ENCODE measurements at places on chromosomes 7 and 10. TPM values are rescaled to one million over a fixed set of nuclear protein-coding genes. Genes with fewer than 3 reads are reported as not detected.

Gene TMEM176A
- 343 TPM for polyA plus RNA-seq

Gene LIPJ
- not detected for polyA plus RNA-seq

Gene CPA2
- 303 TPM for polyA plus RNA-seq

Gene ERVW-1
- polyA plus RNA-seq, result 0.23 TPM

Gene TACC2
- 35.7 TPM for polyA plus RNA-seq

Gene SPACDR
- not detected for polyA plus RNA-seq

Gene SPDYE2
- polyA plus RNA-seq, result 3.7 TPM

Gene THSD7A
- polyA plus RNA-seq, result 4.0 TPM

Gene RBP3
- 1.1 TPM for polyA plus RNA-seq

Gene CYP17A1
- not detected for polyA plus RNA-seq

Gene EBLN1
- polyA plus RNA-seq, result not detected

Gene AGAP5
- polyA plus RNA-seq, result 1.9 TPM

Gene FAM241B
- polyA plus RNA-seq, result 14.7 TPM

Gene TMEM236
- polyA plus RNA-seq, result 0.51 TPM

Gene TUBB8
- polyA plus RNA-seq, result 0.23 TPM

Gene MMRN2
- 2.2 TPM for polyA plus RNA-seq

Gene CAMK2G
- 5.9 TPM for polyA plus RNA-seq

Gene MOSPD3
- polyA plus RNA-seq, result 44.4 TPM

GRCh38 chr10:5944389-5945189 is 32.8 kb downstream of the IL15RA start:
- DNase-seq, result peak; percentile 83

- no peak for DNase-seq
Measured at GRCh38 chr7:94491410-94491809, 18.2 kb upstream of the CASD1 start.

- DNase-seq, result no peak
Measured at GRCh38 chr10:69948261-69948660, 104.4 kb upstream of the MACROH2A2 start.

GRCh38 chr10:132163278-132163765 is 23.4 kb upstream of the DPYSL4 start:
- DNase-seq, result no peak

DNA sequence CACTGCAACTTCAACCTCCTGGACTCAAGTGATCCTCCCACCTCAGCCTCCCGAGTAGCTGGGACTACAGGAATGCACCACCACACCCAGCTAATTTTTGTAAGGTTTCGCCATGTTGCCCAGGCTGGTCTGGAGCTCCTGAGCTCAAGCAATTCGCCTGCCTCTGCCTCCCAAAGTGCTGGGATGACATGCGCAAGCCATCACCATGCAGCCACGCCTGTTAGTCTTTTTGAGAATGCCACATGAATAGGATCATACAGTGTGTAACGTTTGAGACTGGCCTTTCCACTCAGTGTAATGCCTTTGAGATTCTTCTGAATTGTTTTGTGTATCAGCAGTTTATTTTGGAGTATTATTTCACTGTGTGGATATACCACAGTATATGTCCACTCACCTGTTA is 75.7 kb upstream of the MSRB2 start:
- no peak for DNase-seq

- no peak for DNase-seq
Measured at GRCh38 chr10:119538632-119539358, 3.7 kb downstream of the RGS10 start.

GRCh38 chr7:122329145-122329802 is 24.7 kb upstream of the FEZF1 start:
- no peak for DNase-seq

DNA sequence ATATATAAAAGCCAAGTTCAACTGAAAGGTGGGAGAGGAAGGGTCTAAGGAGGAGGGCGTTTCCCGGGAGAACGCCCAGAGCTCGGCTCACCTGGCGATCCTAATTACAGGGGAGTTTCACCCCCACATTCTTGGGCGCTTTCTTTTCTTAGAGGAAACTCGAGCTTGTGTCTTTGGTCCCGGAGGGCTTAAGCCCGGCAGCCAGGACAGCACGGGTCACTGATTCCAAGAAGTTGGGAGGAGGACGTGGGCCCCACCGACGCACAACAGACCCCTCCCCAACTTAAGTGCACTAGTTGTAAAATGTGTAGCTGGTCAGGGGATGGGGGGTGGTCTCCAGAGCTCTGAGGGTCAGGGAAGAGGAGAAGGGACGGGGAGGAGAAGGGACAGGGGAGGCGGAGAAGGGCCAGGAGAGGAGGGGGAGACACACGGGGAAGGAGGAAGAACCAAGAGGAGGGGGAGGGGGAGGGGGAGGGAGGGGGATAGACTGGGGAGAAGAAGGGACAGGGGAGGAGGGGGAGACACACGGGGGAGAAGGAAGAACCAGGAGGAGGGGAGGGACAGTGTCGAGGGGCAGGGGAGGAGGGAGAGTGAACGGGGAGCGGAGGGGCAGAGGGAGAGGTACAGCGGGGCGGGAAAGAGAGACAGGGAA is 874 bp downstream of the BAIAP2L1 start:
- peak; percentile 26 for DNase-seq

GRCh38 chr7:80785961-80786536 is 132.8 kb downstream of the SEMA3C start:
- DNase-seq, result no peak

- DNase-seq, result no peak
Measured at GRCh38 chr10:34397324-34397723, 417.8 kb downstream of the PARD3 start.

DNA sequence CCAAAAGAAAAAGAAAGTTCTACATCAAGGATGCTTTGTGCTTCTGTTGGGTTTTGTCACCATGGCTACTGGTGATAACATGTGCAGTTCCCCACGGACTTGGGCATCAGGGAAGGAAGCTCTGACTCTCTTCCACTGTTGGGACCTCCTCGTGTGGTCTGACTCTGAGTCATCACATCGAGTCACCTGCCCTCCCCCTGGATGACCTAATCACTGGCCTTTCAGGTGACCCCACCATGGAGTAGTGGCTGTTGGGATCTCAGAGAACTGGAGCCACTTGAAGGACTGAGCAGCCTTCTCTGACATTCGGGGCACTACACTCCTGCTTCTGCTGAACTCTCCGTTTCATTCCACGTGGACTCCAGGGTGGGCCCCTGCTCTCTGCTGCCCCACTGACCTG is 60.8 kb upstream of the DOCK1 start:
- peak; percentile 59 for DNase-seq

GRCh38 chr7:92717623-92717992 is 118.8 kb downstream of the CDK6 start:
- no peak for DNase-seq

- peak; percentile 90 for DNase-seq
Measured at GRCh38 chr10:3525832-3526449, 259.1 kb downstream of the KLF6 start.

GRCh38 chr7:82323806-82324205 is 119.8 kb downstream of the CACNA2D1 start:
- DNase-seq, result no peak

DNA sequence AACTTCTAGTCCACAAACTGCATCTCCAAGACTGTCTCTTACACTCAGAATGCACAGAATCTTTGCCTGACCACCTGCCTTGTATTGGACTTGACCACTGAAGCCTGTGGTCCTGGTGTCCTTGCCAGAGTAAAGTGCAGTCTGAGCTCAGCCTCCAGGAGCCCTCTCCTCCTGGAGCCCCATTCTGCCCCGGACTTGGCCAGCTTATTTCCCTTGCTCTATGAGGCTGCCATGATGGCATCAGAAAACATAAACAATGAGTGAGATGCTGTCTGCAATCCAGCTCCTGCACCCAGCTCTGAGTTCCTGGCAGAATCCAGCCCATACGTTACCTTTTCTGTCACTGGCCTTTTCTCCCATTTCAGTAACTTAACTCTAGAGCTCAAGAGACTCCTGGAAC is 494.6 kb downstream of the PLXNA4 start:
- no peak for DNase-seq

DNA sequence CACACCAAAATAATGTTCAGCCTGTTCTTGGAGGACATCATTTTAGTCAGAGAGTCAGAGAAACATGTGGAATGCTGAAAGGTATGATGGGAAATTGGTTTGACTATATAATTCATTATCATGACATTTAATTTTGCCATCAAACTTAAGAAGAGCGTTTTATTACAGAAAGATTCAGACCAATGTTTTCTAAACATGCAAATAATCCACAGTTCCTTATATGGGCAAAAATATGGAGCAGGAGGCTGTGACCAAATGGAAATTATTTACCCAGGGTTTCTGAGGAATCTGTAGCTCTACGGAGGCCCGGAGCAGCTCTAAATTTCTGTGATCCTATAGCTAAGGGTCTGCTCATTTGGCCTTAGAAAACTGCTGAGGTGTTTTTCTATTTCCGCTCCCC is 33.2 kb downstream of the LAMB4 start:
- DNase-seq, result no peak

DNA sequence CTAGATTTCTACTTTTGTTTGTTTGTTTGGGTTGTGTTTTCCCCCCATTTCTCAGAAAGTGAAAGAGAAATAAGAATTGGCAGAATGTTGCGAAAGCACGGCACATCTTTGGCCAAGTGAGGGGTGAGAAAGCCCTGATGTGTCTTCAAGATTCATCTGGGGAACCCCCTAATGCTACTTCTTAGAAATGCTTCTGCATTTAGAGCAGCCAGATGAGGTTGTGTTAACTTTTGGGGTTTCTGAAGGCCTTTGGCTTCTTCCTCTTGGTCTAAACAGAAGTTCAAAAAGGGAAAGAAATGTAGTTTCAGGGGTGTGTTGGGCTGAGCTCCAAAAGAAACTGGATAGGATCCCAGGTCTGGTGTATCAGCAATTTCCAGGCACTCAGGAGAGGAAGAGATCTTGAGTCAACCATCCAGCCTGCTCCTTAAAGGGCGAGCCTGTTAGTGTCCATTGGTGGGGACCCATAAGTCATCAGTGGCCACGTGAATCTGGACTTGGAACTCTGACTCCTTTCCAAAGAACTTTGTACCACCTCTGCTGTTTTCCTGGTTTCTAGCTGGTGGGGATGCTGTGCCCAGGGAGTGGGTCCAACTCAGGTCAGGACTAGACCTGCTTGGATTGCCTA is 6.5 kb downstream of the DUSP5 start:
- DNase-seq, result no peak

DNA sequence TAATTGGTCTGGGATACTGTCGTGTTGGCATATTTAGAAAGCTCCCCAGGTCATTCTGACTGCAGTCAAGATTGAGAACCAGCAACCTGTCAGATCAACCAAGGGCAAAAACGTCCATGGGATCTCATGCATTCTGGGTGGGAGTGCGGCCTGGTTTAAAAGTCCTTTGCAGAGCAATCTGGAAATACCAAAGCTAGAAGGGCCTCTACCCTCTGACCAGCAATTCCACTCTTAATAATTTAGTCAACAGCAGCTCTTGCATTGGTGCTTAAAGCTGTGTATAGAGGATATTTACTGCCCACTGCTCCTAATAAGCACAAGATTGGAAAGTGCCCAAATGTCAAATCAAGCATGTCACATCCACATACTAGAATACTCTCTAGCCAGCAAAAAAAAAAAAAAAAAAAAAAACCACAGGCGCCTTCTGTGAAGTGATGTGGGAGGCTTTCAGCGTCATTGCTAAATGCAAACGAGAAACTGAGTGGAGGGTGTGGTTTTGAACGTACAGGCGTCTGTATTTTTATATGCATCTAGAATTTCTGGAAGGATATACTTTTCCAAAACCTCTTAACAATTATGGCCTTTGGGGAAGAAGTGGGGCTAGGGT is 44.8 kb upstream of the HSPA12A start:
- no peak for DNase-seq

DNA sequence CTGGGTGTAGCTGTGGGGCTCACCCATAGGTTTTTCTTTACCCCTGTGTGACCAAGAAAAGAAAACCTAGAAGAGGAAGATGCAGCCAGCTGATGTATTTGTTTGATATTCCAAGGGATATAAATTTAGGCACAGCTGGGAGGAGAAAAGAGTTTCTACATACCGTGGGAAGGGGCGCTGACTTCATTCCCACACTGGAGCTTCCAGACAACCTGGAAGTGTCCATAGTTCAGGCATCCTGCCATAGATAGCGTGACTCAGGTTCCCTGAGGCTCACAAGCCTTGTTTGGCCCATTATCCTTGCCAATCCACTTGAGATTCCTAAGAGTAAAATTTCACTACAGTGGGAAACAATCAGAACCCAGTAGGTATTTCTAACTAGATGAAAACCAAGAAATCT is 371.7 kb upstream of the NRP1 start:
- no peak for DNase-seq
